ENCODE measurements at places on chromosomes 1 and 21. TPM values are rescaled to one million over a fixed set of nuclear protein-coding genes. Genes with fewer than 3 reads are reported as not detected.

- DNase-seq, result no peak
These were observed 43.9 kb upstream of the TSPEAR start for GRCh38 chr21:44755227-44755626.

DNA sequence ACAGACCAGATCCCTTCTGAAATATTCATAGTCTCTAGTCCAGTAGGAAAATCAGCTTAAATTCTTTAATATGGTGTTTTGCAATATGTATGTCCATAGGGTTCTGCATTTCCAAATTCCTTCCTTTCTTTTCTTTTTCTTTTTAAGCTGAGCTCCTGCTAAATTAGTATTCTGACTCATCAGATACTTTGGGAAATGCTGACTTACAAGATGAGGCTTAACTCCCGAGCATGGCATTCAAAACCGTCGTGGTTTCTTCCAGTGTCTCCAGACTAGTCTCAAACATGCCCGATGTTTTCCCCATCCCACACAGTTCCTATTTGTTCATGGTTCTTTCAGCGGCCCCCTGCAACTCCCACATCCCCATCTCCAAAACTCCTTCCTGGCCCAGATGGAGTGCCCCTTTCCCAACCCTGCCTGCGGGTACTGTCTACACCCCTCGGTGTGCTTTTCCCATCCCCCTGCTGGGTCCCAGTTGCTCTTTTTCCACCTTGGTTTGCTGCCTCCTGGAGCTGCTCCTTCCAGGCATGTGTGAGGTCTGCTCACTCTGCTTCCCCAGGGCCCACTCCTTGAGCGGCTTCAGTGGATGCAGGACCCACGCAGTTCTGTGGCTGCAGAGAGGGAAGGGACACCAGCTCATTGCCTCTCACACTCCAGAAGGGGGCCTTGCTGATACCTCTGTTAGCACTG is 19.5 kb upstream of the ETV3 start:
- DNase-seq, result peak; percentile 62

DNA sequence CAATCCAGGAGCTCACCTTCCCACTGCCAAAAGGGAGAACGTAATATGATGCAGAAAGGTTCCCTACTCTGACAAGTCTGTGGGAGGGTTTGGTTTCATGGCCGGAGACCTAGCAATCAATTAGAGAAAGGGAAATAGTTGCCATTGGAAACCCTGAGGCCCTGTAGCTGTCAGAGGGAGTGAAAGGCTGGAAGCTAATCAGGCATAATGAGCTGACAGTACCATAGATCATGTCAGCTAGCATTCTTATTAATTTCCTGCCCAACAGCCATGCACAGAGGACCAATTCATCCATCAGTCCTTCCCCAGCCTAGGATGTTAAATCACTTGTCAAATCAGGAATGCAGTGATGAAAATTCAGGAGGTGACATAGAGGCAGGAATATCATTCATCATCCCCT is 527.3 kb downstream of the PLPP3 start:
- DNase-seq, result no peak

GRCh38 chr1:234214129-234214910 is 158.9 kb upstream of the COA6 start:
- no peak for DNase-seq

- DNase-seq, result no peak
These were observed 148.6 kb upstream of the HP1BP3 start for GRCh38 chr1:20935717-20936116.

DNA sequence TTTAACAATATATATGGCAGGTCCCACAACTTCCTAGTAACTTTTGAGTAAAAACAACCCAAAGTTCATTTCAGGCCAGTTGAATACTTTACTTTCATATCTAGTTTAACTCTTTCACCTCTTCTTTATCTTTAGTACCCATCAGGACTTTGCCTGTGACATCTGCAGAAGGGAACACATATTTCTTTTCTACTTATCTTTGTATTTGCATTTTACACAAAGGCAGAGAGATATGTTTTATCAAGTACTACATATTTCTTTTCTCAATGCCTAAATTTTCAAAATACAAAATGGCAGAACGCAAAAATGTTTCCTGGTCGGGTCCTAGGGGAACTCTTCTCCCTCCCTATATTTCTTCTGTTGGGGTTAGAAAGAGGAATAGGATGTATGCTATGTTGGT is 6.8 kb upstream of the PTPRC start:
- DNase-seq, result no peak

CD1E gene
- not detected for polyA plus RNA-seq
